ENCODE measurements at places on chromosomes 7 and 10.

DNA sequence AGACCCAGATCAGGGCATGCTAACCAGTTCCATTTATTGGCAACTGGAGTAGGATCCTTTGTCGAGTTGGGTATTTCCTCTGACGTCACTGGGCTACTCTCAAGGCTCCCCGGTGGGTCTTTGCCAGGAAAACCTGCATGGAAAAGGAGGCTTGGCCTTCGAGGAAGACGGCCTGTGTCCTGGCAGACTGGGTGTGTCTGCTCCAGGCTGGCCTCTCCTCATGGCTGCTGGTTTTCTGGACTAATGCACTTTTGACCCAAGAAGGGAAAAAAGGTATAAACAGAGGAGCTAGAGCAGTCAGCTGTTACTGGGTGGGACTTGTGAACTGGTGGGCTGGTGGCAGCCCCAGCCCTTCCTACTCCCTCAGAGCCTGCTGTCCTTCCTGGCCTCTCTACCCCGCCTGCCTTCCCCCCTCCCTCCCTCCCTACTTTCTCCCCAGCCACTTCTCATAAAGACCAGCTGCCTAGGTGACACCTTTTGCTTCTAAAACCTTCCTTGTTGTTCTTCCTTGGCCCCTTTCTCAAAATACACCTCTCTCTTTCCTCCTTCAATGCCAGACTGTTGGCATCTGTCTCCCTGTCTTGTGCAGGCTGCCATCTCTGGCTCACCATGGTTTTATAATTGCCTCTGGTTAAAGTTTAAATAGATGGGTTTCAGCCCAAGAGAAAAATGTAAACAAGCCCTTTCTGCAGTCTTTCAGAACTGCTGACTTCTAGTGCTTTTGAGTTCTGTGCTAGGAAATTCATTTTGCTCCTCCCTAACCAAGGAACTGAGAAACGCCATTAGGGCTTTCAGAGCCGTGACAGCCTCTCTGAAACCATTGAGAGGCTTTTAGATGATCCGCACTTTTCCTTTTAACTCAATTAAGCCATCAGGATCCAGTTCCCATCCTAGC is 101.8 kb upstream of the MKLN1 start:
- DNase-seq = no peak

DNA sequence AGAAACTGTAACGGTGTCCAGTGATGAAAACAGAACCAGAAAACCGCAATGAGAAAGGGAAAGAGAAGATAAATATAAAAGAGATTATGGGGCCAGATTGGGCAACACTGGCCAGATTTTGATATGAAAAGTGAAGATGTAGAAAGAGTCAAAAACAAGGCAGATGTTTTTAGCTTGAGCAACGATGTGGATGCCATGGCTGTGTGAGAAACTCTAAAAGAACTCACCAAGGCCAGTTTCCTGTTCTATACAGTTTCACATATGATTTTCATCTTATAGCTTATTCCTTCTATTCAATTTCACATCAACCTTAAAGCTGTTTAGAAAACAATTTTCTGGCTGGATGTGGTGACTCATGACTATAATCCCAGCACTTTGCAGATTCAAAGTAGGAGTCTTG is 36.3 kb downstream of the CSTF2T start:
- DNase-seq = no peak

DNA sequence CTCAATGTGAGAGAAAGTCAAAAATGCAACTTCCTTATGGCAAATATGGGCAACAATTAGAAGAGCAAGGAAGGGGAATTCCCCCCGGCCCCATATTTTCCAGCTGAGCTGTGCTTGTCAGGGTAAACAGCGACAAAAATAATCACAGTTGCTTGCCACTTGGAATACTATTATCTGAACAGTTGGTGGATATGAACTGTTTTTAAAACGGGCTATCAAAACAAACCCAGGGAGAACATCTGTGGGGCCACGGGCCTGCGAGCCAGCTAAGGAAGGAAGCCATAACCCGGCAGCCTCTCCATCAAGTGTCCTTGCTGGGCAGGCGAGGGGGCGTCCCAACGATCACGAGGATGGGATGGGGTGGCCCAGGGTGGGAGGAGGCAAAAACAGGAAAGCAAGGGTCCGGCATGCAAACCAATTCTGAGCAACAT is 228.4 kb downstream of the ARHGAP12 start:
- DNase-seq = no peak

DNA sequence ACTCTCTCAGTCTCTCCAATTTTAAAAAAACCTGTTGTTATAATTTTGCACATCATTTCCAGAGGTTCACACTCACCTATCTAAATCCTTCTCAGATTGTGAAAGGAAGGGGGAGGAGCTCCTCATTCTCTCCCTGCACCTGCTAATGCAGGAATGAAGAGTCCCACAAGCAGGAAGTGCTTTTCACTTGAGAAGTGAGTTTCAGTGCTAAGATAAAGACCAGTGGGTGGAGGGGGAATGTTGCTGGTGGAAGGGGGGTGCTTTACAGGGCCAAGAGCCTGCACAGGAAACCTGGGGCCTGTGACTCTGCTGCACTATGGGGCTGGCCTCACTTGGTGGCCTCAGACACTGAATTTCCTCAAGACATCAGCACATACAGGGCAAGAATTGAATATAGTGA is 176.4 kb downstream of the PTPN20 start:
- DNase-seq = no peak

DNA sequence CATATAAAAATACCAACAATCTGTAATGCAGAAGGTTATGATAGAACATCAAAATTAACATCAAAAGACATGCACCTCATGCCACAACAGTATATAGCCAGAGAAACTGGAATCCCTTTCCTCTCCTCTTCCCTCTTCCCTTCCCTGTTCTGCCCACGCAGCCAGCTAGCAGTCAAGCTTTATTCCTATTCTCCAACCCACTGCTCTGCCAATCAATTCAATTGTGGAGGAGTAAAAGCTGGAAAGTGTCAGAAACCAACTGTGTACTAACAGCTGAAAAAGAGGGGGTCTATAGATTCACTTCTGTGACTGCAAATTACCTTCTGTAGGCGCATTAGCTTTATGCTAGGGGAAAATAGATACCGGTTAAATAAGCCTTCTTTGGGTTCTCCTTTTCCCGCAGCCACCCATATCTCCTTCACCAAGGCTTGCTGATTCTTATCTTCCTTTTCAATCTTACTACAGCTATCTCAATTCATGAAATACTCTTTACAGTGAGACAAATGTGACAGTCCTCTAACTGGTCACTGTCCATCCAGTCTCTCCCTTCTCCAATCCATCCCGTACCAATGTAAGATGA is 16.3 kb downstream of the ABI1 start:
- no peak for DNase-seq

All from NCI-H1930 (cell line).